ENCODE measurements at places on chromosomes 2 and 18.
A peak's percentile ranks its signal among the peaks of the same experiment; 100 is the strongest.

- no peak for DNase-seq
Observed at GRCh38 chr2:233252227-233252626, 754 bp downstream of the ATG16L1 start.

GRCh38 chr2:86542814-86543213, 20.4 kb downstream of the CHMP3 start:
- DNase-seq = no peak

- peak; percentile 57 for DNase-seq
Observed at GRCh38 chr2:191571163-191571769, 106.7 kb upstream of the NABP1 start.

GRCh38 chr2:230602562-230603230, 109.9 kb upstream of the CAB39 start:
- DNase-seq = peak; percentile 67

DNA sequence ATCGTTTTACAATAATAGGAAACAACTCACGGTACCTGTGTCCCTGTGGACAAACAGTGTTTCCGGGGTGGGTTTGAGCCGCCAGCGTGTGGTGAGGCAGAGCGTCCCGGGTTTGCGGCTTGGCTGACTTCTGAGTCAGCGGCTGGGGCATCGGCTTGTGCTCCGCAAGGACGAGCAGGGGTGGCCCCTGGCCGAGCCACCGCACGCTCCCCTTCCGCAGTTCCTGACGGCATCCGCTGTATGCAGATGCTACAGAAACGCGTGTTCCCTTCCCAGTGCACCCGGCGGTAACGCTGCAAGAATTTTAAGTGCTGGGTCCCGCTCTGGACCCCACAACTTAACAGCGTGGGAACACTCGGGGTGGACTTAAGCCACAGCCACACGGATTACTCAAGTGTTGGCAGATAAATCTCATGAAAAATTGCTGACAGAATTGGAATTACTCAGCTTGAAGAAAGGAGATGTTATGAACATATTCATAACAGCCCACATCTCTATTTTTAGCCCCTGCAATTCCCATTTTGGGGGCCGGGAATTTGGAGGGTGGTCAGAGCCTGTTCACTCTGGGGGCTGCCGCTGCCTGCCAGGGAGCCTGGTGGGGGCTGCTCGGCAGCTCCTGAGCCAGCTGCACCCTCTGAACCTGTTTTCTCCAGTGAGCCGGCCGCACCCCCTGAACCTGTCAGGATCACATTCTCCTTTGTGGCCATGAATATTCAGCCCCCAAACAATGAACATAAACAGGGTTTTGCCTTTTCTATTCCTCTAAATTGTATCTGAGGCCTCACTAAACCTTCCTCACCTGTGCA, 12.6 kb upstream of the KCNG2 start:
- DNase-seq = no peak

Data from activated CD4-positive, alpha-beta T cell treated with anti-CD3 and anti-CD28 coated beads, Interleukin-2, amount 10 ng/mL, durations not matched to agents 7 days and 5 days (primary cell).